CD8-positive, alpha-beta T cell (primary cell): ENCODE measurements at places on chromosomes 3 and 15. TPM values are rescaled to one million over a fixed set of nuclear protein-coding genes. Genes with fewer than 3 reads are reported as not detected.

GRCh38 chr3:71402911-71403310 lies 180.6 kb downstream of the FOXP1 start:
- no peak for DNase-seq

- DNase-seq, result no peak
Observed at GRCh38 chr15:48315041-48315440, 16.2 kb upstream of the DUT start.

DNA sequence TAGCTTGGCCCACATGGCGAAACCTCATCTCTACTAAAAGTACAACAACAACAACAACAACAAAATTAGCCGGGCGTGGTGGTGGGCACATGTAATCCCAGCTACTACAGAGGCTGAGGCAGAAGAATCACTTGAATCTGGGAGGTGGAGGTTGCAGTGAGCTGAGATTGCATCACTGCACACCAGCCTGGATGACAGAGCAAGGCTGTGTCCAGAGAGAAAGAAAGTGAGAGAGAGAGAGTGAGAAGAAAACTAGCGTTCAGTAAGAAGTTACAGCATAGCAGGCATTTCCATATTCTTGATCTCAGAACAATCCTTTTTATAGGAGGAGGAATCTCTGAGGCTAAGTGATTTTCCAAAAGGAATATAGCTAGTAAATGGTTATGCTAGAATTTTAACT lies 1076.1 kb downstream of the AGBL1 start:
- DNase-seq, result no peak

DNA sequence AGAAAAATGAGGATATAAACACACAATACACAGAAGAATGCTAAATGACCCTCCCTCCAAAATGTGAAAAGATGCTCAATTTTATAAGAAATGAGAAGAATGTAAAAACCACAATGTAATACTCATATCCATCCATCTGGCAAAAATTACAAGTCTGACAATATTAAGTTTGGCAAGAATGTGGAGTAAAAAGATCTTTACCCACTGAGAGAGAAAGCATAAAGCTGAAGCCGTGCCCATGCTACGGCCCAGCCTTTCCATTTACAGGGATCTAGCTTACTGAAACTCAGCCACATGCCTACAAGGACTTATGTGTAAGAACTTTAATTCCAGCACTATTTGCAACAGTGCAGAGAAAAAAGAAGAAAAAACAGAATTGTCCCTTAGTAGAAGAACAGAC lies 42.9 kb downstream of the ATP13A3 start:
- no peak for DNase-seq

The NANOGP8 gene
- not detected for total RNA-seq
